SK-MEL-5 (cell line): ENCODE measurements at places on chromosomes 7 and 10. TPM values are rescaled to one million over a fixed set of nuclear protein-coding genes. Genes with fewer than 3 reads are reported as not detected.

BUD23 gene
- total RNA-seq = 142 and 181 TPM in 2 replicates

SPDYE6 gene
- total RNA-seq = not detected in 2 replicates

MYO1G gene
- total RNA-seq = 0.03 and 0.26 TPM in 2 replicates

KIF11 gene
- total RNA-seq = 16.3 and 19.2 TPM in 2 replicates

DNA sequence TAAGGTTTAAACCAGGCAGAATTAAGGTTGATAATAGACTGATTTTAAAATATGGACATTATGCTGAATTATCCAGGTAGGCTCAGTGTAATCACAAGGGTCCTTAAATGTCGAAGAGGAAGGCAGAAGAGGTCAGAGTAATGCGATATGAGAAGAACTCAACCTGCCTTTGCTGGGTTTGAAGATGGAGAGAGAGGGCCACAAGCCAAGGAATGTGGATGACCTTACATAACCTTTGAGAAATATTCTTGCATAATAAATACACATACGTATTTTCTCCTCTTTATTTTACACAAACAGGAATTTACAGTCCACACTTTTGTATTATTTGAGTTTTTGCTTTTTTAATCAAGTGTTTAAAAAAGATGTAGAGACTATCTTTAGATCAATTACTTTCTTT is 88.5 kb downstream of the ST7 start:
- no peak for DNase-seq

GRCh38 chr10:111873041-111873440 is 310.5 kb downstream of the GPAM start:
- DNase-seq = no peak

GRCh38 chr7:111384065-111384891 is 178.0 kb downstream of the IMMP2L start:
- no peak for DNase-seq

DNA sequence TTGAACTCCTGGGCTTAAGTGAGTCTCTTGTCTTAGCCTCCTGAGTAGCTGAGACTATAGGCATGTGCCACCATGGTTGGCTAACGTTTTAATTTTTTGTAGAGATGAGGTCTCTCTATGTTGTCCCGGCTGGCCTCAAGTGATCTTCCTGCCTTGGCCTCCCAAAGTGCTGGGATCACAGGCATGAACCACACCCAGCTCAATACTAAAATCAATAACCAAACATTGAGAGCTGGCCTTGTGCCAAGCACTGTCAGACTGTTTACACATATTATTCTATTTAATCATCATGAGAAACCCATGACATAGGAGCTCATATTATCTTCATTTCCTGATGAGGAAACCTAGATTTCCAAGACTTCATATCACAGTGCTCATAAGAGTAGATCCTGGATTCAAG is 251.2 kb downstream of the BAMBI start:
- DNase-seq = no peak

GRCh38 chr7:13262929-13263530 is 575.6 kb downstream of the ARL4A start:
- DNase-seq = peak; percentile 70

DNA sequence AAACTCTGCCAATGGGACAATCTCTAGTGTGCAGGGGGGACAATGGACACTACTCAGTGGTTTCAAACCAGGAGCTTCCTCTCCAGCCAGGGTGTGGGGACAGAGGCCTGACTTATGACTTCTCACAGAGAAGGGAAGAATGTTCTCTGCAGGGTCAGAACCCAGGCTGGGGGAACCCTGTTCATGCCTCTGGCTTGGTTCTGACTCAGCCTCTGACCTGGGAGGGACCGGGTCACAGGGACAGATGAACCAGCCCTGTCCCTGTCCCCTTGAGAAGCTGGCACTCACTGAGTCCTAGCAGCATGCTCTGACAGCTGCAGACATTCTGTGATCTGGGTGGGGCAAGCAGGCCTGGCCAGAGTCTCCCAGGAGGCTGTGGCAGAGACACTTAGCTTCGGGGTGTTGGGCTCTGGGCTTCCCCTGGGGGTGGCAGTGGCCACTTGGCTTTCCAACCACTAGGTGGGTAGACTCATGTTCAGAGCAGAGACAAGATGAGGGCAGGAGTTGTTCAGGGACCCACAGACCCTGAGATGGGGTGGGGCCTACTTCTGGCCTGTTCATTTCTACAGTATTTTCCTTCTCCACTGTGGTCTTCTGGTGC is 13.6 kb downstream of the TSPAN15 start:
- DNase-seq = no peak

DNA sequence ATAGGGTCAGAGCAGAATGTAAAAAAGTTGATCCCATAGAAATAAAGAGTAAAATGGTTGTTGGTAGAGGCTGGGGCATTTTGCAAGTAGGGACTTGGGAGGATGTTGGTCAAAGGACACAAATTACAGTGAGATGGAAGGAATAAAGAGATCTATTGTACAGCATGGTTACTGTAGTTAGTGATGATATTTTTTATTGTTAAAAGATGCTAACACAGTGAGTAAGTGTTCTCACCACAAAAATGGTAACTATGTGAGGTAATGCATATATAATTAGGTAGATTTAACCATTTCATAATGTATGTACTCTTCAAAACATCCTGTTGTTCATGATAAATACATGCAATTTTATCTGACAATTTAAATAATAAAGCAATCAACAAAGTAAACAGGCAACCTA is 280.7 kb upstream of the MAGI2 start:
- DNase-seq = no peak
